M059J (cell line): ENCODE measurements at places on chromosomes 11 and 22.
A peak's percentile ranks its signal among the peaks of the same experiment; 100 is the strongest.

DNA sequence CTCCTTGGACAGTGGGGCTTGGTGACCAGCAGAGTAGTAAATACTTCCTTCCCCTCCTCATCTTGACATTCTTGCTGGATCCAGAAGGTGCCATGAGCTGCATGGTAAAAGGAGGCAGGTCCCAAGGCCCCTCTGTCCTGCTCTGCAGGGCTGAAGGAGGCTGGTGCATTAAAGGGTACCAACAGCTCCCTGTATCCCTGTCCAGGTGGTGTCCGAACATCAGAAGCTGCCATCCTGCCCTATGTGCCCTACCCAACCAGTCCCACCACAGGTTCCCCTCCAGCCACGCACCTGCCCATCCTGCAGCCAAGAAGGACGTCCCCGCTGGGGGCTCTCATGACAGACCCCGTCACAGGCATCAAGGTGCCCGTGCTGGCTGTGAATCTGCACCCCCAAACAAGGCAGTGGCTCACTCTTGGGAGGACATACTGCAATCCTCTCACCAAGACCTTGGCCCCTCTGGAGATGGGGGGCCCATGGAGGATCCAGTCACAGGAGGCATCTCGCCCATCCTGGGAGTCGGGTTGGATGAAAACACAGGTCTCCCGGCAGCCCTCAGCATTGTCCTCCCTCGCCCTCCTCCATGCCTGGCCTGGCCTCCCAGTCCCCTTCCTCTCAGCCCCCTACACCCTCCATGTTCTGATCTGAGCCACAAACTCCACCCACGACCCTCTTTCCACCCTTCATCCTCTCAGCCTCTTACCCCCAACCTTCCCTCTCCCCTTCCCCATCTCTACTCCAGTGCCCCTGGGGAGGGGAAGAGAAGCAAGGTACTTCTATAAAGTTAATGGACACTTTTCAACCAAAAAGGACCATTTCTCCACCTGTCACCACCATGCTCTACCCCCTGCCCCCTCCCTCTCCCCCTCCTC is 55.1 kb downstream of the BTG4 start:
- DNase-seq: no peak

DNA sequence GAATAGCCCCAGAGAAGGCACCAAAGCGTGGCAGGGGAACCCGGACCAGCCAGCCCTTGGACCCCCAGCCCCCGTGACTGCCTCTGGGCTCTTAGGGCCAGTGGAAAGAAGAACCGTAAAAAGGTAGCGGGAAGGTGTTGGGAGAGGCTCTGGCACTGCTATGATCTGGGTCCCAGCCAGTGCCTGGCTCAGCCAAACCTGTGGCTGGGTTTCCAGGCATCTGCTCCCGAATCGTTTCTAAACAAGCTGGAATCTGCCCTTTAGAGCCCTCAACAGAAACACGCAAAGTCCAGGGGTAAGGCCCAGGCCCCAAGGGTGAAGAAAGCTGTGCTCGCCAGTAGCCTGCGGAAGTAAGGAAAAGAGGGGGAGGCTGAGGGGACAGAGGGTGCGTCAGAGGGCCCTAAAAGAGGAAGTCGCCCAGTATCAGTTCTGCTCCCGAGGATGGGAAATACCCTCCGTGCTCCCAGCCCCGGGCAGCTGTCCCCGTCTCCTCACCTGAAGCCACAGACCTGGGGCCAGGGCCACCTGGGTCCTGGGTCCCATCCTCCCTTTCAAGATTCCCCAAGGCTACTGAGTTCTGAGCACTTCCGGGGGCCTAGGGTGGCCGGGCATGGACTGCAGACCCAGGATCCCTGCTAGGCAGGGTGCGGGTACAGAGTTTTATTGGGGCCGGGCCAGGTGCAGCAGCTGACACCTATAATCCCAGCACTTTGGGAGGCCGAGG is 24.7 kb downstream of the IL10RA start:
- DNase-seq: no peak

DNA sequence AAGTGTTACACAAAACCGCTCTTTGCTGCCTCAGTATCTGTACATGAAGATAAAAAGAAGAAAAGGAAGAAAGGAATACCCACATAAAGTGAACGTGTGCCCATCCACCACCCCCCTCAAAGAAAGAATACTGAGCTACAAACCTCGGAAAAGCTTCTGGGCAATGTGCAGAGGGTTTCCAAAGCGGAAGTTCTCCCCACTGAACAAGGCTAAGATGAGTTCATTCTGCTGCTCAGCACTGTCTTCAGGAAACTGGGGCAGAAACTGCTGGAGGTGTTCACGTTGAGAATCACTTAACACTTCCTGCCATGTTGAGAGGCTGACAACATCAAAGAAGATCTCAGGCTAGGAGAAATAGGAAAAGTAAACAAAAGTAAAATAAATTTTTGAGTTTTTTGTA is 6.9 kb downstream of the NFRKB start:
- no peak for DNase-seq

GRCh38 chr11:33551051-33551450 is 149.6 kb downstream of the C11orf91 start:
- no peak for DNase-seq

DNA sequence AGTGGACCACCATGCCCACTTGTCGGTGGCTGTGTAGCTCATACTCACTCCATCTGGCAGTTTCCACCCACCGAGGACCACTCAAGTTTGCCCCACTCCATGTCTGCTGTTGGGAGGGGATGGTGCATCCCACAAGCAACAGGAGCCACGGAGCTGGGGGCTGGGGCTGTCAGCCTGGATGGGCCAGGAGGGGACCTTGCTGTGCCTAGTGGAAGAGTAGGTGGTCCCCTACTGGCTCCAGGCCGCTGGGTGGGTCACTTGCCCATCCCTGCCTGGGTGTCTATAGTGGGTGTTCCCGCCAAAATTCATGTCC is 57.0 kb downstream of the SMIM38 start:
- no peak for DNase-seq

DNA sequence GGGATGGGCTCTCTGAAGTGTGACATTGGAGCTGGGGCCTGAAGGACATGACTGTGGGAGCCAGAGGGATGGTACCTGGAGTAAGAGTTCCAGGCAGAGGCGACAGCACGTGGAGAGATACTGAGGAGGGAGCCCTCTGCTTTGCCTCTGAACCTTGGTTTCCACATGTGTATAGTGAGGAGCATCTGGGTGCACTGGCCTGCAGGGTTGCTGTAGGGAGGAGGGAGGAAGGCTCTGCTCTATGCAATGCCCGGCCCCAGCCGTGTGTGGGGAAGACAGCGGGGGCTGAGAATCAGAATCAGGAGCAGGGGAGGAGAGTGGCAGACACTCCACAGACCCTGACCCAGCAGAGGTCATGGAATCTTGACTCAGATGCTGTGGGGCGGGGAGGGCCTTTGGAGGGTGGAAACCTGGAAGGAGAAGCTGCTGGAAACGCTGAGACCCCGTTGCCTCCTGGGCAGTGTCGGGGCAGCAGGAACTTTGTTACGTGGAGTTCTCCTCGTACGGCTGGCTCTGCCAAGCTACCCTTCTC is 4.0 kb downstream of the SCYL1 start:
- no peak for DNase-seq

DNA sequence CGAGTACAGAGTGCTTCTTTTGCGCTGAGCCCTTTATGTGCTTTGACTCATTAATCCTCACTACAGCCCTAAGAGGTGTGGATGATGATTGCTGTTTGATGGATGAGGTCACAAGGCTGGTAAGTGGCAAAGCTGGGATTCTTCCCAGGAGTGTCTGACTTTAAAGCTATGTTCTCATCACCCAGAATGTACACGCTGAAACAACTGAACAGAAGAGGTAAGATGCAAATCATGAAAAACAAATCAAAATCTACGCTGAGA is 37.7 kb upstream of the CREB3L1 start:
- peak; percentile 66 for DNase-seq

- no peak for DNase-seq
Measured at GRCh38 chr11:3977078-3977477, 117.5 kb upstream of the RRM1 start.

GRCh38 chr11:121661880-121662486 is 209.2 kb upstream of the SORL1-AS1 start:
- peak; percentile 86 for DNase-seq

- DNase-seq: no peak
Measured at GRCh38 chr11:84722583-84723108, 904.5 kb downstream of the DLG2 start.

GRCh38 chr22:17350292-17350691 is 19.0 kb upstream of the CECR2 start:
- peak; percentile 11 for DNase-seq

DNA sequence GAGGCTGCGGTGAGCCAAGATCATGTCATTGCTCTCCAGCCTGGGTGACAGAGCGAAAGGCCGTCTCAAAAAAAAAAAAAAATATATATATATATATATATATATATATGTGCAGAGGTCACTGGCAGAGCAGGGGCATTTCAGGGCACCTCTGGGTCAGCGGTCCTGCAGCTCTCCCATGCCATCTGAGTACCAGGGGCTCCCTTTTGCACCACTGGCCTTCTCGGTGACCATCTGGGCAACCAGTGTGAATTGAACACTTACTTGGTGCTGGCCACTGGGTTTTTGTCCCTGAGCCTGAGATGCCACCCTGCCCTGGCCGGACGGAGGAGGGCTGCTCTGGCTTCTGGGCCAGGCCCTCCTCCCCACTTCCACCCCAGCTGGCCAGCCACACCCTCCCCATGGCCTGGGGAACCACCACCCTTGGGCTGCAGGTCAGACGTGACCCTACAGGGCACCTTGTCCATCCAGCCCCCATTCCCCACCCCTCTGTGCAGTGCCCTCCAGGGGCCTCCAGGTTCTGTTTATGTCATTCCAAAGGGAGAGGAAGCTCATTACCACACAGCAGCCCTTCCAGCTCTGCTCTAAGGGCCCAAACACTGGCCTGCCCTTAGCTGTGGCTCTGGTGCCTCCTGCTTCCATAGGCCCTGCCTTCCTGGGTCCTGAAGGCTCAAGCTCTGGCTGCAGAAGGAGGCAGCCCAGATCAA is 10.3 kb downstream of the MAPK8IP1 start:
- no peak for DNase-seq

GRCh38 chr11:115234794-115235193 is 269.4 kb downstream of the CADM1 start:
- DNase-seq: no peak

- no peak for DNase-seq
Measured at GRCh38 chr11:128238521-128239265, 348.7 kb downstream of the ETS1 start.

DNA sequence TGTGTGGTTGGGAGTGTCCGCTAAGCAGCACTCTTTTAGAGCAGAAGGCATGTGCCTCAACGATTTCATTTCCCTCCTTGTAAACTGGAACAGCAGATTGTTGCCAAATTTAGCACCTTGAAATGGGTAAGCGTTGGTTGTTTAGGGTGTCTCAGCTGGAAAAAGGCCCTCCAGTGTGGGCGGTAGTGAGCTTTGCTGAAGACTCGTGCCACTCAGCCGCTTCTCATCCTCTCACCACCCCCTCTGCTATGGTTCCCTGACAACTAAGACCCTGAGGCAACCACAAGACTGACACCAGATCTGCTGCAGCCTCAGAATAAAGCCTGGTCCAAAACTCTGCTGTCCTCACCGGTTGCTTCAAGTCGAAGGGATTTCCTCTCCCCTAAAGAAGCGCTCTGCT is 9.9 kb upstream of the FERMT3 start:
- DNase-seq: no peak

DNA sequence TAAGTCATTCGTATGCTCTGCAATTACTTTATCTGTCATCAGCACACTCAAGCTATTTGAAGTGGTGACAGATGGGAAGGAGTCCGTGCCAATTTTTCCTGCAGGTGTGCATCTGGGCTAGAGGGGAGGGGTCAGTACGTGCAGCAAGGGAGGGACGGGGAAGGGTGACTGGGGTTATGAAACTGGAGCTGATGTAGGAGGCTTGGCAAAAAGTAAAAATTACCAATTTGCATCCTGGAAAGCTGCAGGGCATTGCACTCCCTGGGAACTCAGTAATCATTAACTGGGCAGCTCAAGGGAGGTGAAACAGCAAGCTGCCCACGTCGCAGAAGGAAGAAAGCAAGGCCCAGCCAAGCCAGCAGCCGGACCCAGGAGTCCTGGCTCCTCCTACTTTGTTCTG is 87.1 kb upstream of the TMEM45B start:
- no peak for DNase-seq

- no peak for DNase-seq
Measured at GRCh38 chr22:33572086-33572485, 348.2 kb downstream of the LARGE1 start.

- DNase-seq: no peak
Measured at GRCh38 chr22:42973536-42973881, 41.4 kb downstream of the PACSIN2 start.

- peak; percentile 89 for DNase-seq
Measured at GRCh38 chr11:19232910-19233503, 7.7 kb downstream of the E2F8 start.

- no peak for DNase-seq
Measured at GRCh38 chr11:66851698-66852465, 5.0 kb upstream of the LRFN4 start.

- DNase-seq: no peak
Measured at GRCh38 chr11:118895093-118896039, 11.7 kb downstream of the CXCR5 start.

GRCh38 chr11:132782102-132782501 is 750.2 kb downstream of the OPCML start:
- DNase-seq: no peak

GRCh38 chr11:3161309-3161708 is 3.8 kb downstream of the OSBPL5 start:
- no peak for DNase-seq

DNA sequence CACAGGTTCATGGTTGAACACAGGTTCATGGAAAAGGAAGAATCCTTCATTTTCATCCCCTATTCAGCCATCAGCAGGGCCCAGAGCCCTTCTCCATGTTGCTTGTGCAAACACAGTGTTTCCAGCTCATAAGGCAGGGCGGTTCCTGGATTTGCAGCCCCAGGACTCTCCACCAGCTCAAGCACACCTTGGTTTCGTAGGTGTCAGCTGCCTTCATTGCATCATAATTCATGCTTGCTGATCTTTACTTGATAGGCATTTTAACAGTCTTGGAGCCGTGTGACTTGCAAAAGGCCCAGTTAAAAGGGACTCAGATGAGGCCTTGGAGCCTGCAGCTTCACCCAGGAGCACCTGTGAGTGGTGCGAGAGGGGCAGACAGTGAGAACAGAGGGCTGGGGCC is 318.1 kb upstream of the B3GAT1 start:
- DNase-seq: no peak

GRCh38 chr22:49329636-49330035 is 498.0 kb downstream of the BRD1 start:
- DNase-seq: no peak
